Esophagus mucosa (tissue), 1 donor: ENCODE measurements at places on chromosomes 13 and 19.
A peak's percentile ranks its signal among the peaks of the same experiment; 100 is the strongest.

DNA sequence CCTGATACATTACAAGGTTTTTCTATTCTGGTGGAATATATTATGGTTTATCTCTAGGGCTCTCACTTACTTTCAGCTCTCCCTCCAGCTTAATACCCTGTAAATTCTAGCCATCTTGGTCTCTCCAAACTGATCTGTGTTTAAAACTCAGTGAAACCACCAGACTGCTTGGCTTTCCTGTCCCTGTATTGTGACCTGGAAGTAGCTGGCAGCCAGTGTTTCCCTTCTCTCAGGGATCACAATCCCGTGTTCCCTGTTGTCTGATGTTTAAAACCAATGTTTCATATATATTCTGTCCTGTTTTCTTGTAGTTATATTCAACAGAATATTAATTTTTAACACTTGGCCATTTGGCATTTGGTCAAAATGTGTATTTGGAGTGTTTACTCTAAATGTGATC, 8.0 kb downstream of the AKAP11 start:
- ATAC-seq, result no peak

GRCh38 chr19:45402298-45403061, 2.4 kb downstream of the PPP1R13L start:
- ATAC-seq, result peak; percentile 48

GRCh38 chr13:33872005-33872351, 54.0 kb downstream of the RFC3 start:
- no peak for ATAC-seq

DNA sequence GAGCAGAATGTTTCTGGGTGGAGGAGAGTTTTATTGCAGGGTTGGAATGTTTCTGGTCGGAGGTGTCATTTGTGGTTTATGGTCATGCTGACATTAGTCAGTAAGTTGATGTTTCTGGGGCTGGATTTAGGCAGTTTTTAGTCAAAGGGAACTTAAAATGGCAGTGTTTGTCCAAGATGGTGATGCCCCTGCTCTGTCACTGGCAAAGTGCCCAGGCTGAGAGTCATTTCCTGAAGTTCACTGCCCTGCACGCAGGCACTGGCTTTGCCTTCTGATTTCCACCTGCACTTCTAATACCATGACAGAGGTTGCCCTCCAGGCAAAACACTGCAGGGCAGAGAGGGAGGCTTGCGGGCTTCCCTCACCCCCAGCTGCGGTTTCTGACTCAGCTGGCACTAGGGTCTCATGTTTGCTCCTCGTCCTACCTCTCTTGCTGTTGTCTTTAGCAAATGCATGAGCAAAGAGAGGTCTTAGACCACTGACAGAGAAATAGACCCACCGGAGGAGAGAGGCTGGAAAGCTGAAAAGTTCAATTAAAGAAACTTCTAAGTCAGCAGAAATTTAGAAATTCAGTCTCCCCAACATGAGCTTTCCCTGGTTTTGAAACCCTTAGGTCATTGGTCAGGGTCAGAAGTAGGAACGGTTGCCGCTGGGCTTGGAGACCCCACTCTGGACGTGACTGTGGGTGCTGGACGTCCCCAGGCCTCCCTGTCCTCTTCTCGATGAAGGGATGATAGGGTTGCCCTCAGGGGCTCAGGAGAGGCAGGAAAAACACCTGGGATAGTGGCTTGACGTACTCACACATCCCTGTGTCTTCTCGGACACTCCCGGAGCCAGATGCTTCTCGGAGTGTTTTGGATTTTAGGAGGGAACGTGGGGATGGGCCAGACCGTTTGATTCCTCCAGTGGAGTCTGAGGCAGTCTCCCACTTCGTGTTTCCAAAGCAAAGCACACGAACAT, 26.3 kb downstream of the TMEM255B start:
- ATAC-seq, result no peak

DNA sequence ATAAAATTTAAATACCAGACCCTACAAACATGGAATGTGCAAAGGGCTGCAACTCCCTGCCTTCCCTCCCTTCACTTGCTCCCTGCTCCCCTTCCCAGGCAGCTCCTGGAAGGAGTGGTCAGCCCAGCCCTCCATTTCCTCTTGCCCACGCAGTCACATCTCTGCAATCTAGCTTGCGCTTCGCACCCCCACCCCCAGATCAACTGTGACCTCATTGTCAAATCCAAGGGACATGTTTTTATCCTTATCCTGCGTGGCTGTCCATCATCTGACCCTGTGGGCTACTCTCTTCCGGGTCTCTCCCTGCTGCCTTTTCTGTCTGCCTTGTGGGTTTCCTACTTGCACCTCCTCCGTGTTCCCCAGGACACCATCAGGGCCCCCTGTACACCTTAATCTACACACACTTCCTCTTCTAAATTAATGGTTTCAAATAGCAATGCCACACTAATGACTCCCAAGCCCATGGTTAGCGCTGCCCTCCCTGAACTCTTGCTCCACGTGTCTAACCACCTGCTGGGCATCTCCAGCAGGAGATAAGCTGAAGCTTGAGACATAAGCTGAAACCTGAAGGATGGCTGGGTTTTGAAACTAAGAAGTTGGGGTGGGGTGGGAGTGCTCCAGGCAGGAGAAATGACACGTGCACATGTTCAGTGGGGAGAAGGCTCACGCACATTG, 118.3 kb downstream of the USP12 start:
- no peak for ATAC-seq

- ATAC-seq, result no peak
Measured at GRCh38 chr13:78254113-78254512, 335.5 kb upstream of the EDNRB start.

DNA sequence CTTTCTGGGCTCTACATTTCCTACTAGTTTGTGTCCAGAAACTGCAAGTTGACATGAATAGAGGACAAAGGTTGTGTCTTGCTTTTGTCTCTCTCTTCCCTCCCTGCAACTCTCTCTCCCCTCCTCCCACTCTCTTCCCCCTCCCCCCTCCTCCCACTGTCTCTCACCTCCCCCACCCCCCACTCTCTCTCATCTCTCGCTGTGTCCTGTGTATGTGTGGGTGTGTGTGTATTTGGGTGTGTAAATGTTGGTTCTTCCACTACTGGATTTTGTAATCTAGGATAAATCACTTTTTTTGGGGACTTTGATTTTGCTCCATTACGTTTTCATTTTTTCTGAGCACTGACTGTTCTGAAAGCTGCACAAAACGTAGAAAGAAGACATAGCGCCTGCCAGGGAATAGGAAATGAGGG, 48.4 kb downstream of the AKAP11 start:
- no peak for ATAC-seq

DNA sequence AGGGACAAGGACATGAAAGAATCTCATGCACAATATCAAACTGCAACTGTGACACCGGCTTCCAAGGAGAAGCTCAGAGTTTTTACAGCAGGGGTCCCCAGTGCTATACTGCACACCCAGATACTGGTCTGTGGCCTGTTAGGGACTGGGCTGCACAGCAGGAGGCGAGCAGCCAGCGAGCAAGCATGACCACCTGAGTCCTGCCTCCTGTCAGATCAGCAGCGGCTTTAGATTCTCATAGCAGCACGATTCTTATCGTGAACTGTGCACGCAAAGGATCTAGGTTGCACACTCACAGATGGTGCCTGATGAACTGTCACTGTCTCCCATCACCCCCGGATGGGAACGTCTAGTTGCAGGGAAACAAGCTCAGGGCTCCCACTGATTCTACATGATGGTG, 13.1 kb upstream of the CD22 start:
- no peak for ATAC-seq

DNA sequence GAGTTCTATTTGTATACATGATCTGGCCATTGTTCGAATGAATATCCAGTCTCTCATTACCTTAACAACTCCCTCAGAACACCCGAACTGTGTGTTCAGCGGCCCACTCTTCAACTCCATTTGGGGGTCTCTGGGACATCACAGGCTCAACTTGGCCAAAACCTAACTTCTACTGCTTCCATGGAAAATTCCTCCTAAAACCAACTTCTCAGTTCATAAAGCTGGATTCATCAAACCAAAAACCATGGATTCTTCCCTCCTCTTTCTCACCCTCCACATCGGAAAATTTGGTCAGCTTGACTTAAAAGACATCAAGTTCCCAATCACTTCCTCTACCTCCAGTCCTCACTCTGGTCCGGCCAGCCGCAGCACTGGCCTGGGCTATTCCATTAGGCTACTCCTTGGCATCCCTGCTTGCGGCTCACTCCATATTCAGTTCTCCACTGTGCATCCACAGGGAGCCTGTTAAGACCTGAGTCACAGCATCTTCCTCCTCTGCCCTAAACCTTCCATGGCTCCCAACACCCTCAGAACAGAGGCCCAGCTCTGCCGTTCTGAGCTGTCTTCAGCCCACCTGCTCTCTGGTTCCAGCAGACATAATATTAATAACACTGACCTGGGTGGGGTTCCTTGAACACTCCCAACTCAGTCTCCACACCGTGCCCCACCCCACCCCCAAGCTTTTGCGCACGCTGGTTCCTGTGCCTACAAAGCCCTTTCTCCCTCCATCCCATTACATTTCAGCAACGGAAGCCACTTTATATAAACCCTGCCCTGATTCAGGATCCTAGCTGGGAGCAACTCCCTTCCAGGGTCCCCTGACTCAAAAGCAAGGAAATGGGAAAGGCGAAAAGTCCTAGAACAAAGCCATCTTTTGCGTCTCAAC, 1.1 kb downstream of the ZNF792 start:
- no peak for ATAC-seq

DNA sequence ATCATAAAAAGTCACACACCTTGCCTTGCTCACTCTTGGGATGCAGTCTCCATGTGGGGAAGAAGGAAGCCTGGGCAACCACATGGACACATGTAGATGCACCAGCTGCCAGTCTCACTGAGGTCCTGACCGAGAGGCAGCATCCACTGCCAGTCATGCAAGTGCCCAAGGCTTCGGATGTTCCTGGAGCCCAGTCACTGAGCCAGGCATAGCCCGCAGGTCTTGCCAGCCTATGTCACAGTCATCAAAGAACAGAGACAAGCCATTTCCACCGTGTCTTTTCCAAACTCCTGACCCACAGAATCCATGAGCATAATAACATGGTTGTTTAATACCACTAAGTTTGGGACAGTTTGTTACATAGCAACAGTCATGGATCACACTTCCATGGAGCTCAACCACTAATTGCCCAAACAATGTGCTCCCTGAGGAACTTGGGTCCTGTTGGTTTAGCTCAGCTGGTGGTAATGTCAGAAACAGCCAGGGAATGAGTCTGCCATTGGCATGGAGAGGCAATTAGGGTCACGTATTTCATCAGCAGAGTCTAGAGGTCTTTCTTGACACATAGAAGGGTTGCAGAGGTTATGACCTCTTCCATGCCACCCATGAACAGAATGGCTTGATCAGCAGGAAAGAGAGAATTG, 21.5 kb downstream of the STARD13 start:
- no peak for ATAC-seq

- no peak for ATAC-seq
Measured at GRCh38 chr19:29923653-29924052, 18.4 kb upstream of the URI1 start.

- ATAC-seq, result peak; percentile 35
Measured at GRCh38 chr19:38697197-38697596, 47.1 kb downstream of the CAPN12 start.

DNA sequence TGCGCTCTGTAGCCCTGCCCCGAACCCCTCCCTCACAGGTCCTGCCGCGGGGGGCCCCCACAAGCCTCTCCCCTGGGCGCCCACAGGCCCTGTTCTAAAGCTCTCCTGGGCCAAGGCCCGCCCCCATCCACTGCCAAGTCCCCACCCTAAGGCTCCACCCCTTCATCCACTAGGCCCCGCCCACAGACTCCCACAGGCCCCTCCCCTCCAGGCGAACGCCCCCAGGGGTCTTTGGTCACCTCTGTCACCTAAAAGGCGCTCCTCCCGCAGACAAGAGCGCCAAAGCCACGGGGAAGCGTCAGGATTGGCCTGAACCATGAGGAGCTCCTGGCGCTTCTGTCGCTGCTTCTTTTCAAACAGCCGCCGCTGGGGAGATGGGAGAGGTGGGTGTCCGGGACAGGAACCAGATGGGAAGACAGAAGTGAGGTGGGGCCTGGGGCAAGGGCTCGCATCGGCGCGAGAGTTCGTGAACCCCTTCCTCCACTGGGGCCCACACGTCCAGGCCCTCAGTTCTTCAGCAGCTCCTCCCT, 2.3 kb downstream of the TULP2 start:
- peak; percentile 13 for ATAC-seq

DNA sequence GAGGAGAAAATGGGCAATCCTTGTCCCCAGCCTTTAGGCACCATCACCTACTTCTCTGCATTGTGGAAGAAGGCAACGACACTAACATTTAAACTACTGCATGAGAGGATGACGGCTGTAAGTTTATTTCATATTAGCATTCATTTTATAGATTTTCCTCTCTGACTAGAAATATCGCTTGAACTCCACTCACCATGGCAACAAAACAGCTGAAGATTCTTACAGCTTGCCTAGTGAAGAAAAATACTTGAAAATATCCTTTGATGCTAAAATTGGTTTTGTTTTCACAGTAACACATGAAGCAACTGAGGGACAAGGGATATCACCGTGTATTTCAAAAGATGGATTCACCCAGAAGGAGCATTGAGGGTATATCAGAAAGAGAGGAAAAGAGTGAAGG, 284.3 kb downstream of the LIG4 start:
- no peak for ATAC-seq

DNA sequence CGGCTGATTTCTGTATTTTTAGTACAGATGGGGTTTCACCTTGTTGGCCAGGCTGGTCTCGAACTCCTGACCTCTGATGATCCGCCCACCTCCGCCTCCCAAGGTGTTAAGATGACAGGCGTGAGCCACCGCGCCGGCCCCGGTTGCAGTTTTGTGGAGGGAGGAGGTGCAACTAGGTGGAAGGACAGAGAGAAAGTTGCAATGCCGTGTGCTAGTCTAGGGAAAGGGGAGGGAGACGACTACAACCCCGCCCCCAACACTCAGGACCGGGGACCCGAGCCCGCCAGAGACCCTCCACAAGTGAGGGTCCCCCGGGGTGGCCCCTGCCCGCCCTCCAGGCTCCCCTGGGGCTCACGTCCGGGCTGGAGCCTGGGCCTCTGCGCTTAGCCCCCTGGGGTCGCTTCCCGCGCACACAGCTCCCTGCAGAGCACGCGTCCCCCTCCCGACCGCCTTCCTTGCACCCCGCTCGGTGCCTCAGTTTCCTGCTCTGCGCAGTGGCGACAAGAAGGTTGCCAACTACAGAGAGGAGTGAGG, 1.2 kb upstream of the ARID3A start:
- no peak for ATAC-seq

- no peak for ATAC-seq
Measured at GRCh38 chr19:18063463-18063862, 23.3 kb downstream of the IL12RB1 start.

DNA sequence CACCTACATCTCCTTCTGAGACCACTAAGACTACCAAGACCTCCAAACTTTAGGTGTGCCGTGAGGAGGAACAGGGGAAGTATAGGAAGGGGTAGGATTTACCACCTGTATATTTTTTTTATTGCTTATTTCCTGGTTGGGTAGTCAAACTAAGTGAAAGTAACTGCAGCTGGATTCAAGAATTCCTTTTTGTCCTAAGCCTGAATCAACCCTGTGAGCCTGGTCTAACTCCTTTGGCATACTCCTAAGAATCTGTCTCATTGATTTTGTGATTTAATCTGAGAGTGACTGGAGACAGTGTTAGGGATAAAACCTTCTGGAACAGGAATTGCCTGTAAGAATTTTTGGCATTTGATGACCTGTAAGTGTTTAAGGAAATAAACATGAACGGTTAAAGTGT, 523.5 kb upstream of the MIR17HG start:
- ATAC-seq, result no peak
